ENCODE measurements at places on chromosomes 1 and 21.

- no peak for DNase-seq
These were observed 54.6 kb downstream of the CASQ2 start for GRCh38 chr1:115713906-115714305.

GRCh38 chr1:175162955-175163354 lies 29.6 kb downstream of the KIAA0040 start:
- no peak for DNase-seq

DNA sequence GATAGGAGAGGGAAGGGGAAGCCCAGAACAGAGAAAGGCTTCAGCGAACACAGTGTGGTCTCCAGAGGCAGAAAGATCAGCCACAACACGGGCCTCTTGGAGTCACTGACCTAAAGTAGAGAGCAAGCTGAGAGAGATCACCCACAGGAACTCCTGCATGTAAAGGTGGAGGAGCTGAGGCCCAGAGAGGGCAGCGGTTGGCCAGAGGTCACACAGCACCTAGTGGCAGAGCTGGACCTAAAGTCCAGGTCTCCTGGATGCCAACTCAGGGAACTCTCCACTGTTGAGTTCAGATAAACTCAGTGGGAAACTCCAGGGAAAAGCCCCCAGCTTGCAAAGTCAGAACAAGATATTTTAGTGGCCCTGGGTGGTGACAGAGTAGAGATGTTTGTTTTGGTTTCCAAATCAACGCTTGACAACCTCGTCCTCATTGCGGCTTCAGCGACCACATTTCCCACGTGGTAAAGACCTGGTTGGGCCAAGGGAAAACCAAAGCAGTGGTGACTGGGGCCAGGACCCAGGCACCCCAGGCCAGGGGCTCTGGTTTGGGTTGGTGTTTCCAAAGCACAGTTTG lies 4.6 kb downstream of the IFFO2 start:
- no peak for DNase-seq

GRCh38 chr1:208211921-208212843 lies 32.0 kb downstream of the PLXNA2 start:
- no peak for DNase-seq

GRCh38 chr1:25642574-25643108 lies 26.1 kb downstream of the MAN1C1 start:
- no peak for DNase-seq

DNA sequence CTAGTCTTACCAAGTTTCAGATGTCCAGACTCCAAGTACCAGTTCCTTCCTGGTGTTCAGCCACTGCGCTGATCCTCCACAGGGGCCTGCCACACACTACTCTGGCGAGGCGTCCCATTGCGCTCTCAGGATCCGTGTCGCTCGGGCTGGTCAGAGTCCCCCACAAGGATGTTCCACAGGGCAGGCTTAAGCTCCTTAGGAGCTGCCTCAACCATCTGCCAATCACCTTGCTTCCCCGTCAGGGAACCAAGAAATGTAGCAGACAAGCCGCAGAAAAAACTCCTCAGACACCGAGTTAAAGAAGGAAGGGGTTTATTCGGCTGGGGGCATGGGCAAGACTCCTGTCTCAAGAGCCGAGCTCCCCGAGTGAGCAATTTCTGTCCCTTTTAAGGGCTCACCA lies 9.8 kb downstream of the OR2W3 start:
- DNase-seq = no peak

GRCh38 chr1:202018468-202019234 lies 8.3 kb downstream of the ELF3 start:
- no peak for DNase-seq

- DNase-seq = no peak
These were observed 38.0 kb upstream of the HMGN1 start for GRCh38 chr21:39386899-39387298.

DNA sequence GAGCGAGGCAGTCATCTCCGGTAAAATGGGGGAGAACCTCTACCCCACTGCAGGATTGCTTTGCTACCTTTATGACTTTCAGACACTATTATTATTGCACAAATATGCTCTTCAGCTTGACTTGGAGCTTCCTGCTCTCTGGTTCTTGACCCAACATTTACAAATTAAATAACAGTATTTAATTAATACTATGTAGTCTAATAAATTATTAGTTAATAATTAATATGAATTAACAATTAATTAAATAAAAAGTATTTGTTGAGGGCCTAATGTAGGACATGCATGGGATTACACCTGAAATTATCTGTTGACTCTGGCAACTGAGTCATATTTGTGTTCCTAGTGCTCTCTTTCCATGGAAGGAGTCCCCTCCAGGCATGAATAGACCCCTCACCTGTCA lies 359.9 kb downstream of the SIPA1L2 start:
- no peak for DNase-seq

DNA sequence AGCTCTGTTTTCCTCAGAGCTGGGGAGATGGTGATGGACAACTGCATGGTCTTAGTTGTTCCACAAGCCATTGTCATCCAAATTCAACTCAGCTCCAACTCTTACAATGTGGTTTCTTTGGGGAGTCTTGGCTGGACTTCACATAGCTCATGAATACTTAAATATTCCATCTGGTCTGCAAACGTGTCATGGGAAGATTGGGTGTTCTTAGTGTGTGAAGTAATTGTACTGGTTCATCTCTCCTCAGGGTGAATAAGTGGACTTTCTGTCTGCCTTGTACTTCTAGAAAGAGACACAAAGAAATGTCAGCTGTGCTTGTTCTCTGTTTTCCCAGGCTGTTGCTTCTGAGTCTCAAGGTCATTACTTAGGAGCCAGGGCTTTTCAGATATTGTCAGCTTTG lies 106.6 kb downstream of the VPS13D start:
- DNase-seq = no peak

- DNase-seq = no peak
These were observed 29.6 kb upstream of the SLAMF9 start for GRCh38 chr1:159983681-159984080.

GRCh38 chr1:64038965-64039364 lies 164.5 kb upstream of the UBE2U start:
- DNase-seq = no peak

DNA sequence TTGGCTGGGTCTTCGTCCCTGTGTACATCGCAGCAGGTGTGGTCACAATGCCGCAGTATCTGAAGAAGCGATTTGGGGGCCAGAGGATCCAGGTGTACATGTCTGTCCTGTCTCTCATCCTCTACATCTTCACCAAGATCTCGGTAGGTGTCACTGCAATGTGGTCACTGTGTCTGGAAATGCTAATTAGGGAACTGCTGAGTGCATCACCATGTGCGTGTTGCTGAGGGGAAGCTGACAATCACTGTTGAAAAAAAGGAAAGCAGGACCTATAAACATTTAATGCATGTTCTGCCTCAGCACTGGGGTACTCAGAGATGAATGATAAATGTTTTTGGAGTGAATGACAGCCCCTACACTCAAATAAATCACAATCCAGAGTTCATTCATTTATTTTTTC lies 6.8 kb downstream of the SLC5A9 start:
- DNase-seq = no peak

DNA sequence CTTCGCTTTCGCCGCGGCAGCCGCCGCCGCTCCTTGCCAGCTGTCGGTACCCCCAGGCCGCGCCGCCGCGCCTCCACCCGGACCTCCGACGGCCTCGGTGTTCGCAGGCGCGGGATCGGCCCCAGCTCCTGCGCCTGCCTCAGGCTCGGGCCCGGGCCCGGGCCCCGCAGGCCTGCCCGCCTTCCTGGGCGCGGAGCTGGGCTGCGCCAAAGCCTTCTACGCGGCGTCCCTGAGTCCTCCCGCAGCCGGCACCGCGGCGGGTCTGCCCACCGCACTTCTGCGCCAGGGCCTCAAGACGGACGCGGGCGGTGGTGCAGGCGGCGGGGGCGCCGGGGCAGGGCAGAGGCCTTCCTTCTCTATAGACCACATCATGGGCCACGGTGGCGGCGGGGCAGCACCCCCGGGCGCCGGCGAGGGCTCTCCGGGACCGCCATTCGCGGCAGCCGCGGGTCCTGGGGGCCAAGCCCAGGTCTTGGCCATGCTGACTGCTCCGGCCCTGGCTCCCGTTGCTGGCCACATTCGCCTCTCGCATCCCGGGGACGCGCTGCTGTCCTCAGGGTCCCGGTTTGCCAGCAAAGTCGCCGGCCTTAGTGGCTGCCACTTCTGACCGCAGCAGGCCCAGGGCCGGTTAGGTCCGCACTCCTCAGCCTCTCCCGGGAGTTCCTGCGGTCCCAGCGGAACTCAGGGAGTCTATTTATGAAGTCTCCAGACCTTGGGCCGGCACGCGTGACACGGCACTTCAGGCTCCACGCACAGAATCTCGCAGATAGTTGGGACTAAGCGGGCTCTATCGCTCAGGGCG lies 1.4 kb downstream of the FOXD2 start:
- DNase-seq = no peak

- DNase-seq = no peak
These were observed 19.1 kb downstream of the KLHL20 start for GRCh38 chr1:173733912-173734311.

DNA sequence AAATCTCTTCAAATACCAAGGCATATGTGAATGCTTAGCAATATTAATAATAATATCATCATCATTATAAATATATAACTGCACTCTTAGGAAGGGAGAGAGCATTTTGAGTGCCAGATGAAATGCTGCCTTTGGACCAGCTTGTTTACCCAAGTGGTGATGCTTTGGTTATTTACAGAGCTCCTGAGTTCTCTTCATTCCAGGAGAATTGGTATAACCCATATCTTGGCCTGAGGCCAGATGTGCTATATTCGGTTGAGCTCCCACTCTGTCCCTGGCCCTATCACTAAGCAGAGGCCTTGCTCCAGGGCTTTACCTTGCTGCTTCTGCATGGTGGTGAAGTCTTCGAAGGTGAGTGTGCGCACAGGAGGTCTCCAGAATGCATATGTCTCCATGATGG lies 89.4 kb downstream of the TBX15 start:
- DNase-seq = no peak

GRCh38 chr21:39661740-39662139 lies 49.0 kb downstream of the B3GALT5 start:
- no peak for DNase-seq

GRCh38 chr1:220999872-221000863 lies 120.9 kb downstream of the HLX start:
- no peak for DNase-seq

GRCh38 chr1:206833801-206834200 lies 31.6 kb upstream of the IL20 start:
- no peak for DNase-seq

GRCh38 chr1:201849372-201850052 lies 20.6 kb downstream of the IPO9 start:
- no peak for DNase-seq

DNA sequence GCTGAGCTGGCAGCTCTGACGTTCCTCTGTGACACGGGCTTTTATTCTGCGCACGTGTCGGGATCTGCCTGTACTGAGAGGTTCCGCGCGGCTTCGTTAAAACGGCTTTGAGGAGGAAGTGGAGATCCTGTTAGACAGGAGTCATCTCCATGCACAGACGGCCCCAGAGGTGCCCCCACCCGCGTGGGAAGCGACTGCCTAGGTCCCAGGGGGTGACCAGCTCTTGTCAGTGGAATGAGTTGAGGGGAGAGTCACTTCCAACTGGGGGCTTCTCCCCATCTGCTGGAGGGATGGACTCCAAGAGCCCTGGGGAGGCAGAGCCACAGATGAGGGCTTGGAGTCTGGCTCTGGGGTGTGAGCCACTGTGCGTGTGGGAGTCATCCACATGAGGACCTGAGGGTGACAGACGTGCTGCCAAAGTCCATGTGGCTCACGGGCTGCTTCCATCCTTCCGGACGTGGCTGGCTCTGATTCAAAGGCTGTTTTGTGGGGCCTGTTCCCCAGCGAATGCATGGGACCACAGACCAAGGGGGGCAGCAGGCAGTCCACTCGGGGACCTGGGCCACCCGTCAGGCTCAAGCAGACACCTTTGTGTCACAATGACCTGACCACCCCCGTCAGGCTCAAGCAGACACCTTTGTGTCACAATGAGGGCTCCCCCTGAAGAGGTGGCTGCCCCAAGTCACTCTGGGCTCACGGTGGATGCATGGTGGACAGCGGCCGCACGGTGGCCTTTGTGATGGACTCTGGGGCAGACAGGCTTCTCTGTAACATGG lies 26.8 kb downstream of the PTTG1IP start:
- no peak for DNase-seq

- DNase-seq = no peak
These were observed 106.2 kb downstream of the DHRS3 start for GRCh38 chr1:12511516-12512468.

DNA sequence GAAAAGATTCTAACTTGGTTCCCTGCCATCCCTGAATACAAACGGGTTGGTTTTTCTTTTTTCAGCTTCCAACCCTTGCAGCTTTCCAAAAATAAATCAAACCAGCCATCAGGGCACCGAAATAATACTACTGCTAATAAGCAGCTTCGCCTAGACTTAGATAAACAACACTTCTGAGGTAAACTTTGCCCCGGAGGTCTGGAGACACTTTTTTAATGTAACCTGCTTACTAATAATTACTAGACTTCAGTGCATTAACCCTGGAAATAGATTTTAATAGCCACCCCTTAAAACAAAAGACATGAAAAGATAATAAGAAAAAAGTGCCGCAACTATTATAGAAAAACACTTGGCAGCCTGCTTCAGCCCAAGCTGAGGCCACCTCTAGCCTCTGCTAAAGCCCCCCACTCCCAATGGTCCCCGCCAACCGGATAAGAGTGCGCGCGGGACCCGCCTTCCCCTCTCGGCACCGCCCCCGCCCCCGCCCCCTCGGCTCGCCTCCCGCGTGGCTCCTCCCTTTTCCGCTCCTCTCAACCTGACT lies 405 bp upstream of the GADD45A start:
- no peak for DNase-seq

DNA sequence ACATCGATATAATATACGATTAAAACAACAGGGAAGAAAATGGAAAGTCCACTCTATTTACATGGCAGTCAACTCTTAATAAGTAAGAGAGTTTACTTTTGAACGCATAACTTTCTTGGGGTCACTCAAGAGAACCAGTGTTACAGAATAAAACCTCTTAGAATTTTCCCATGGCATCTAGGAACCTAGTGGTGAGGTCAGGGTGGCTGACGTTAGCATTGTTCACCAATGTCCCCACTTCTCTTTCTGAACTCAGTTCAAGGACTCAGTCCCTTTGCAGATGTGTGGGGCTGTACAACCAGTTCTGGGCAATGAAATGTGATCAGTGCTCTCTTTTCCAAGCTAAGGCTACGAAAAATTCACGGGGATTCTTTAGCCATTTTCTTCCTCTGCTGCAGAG lies 2.6 kb upstream of the RNF2 start:
- no peak for DNase-seq

Data from HS-27A (cell line).